ENCODE measurements at places on chromosomes 16 and 17. TPM values are rescaled to one million over a fixed set of nuclear protein-coding genes. Genes with fewer than 3 reads are reported as not detected.

The KCNJ12 gene
- polyA plus RNA-seq: 1.6 TPM

The CLEC19A gene
- polyA plus RNA-seq: not detected

The SMIM36 gene
- not detected for polyA plus RNA-seq

The CCL16 gene
- 3.2 TPM for polyA plus RNA-seq

DNA sequence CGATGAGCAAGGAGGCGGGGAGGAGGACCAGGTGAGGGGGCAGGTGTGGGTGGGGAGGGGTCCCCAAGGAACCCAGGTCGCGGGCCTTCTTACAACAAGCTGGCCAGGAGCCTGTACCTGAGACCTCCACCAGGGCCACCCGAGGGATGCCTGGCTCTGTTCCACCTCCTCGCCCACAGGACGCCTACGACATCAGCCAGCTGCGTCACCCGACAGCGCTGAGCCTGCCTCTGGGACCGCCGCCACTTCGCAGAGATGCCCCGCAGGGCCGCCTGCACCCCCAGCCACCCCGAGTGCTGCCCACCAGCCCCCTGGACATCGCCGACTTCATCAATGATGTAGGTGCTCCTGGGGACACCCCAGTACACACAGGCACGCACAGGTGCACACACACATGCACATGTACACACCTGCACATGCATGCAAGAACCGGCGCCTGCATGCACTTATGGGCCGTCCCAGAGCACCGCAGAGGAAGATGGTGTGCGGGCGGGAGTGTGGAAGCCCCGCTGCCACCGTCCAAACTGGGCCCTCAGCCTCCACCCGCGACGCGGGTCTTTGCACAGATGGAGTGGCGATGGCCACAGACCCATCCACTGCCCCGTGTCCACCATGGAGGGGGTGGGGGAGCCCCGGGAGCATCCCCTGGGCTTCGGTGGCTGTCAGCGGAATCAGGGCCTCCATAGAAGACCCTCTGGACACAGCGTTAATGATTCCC, 6.6 kb downstream of the SLC22A31 start:
- no peak for DNase-seq
- no peaks in the 10 kb centered on the region for H3K36me3 ChIP-seq

- no peak overlapping the region for H3K4me3 ChIP-seq
- no peaks in the 10 kb centered on the region for H3K36me3 ChIP-seq
- no peaks in the 10 kb centered on the region for H3K27me3 ChIP-seq
- H3K4me1 ChIP-seq: peaks cover 10% of the 10 kb centered on the region
- peak; percentile 56 for DNase-seq
Observed at GRCh38 chr16:2919511-2920255, 8.0 kb downstream of the FLYWCH1 start.

- peaks cover 7% of the 10 kb centered on the region for H3K4me1 ChIP-seq
- no peak for DNase-seq
- no peak overlapping the region for H3K4me3 ChIP-seq
Observed at GRCh38 chr17:39598047-39598481, 9.7 kb downstream of the NEUROD2 start.

DNA sequence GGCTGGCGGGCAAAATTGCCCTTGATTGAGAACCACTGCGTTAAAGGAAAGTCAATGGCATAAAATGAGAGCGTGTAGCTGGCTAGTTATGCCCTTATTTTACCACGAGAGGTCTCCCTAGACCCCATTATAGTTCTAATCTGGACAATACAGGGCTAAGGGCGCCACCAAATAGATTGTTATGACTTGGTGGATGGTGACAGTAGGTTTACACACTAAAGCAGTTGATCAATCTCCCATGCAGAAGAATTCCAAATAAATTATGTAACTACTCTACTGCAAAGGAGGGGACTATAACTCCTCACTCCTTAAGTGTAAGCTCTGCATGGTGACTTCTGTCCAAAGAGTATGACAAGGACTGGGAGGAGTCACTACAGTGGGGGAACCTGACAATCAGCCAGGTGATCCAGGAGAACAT, 20.4 kb upstream of the YPEL2 start:
- H3K27ac ChIP-seq: no peak overlapping the region
- H3K4me3 ChIP-seq: no peak overlapping the region
- peak; percentile 41 for DNase-seq
- H3K4me1 ChIP-seq: no peaks in the 10 kb centered on the region
- no peaks in the 10 kb centered on the region for H3K36me3 ChIP-seq
- no peaks in the 10 kb centered on the region for H3K27me3 ChIP-seq

DNA sequence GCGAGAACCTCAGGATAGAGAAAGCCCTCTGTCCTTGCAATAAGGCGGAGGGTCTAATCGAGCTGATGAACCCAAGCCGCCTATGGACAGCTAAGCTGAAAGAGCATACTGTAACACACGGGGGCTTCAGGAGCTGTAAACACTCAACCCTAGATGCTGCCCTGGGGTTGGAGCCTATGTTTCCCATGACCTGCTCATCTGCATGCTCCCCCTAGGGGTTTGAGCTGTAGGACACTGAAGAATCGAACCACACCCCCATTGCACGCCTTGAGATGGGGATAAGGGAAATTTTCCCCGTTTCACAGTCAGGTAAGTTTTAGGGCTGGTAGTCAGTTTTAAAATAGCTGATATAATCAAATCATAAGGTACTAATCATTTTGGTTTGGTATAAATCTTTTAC, 675.6 kb upstream of the CDH8 start:
- no peaks in the 10 kb centered on the region for H3K27me3 ChIP-seq
- DNase-seq: no peak
- no peaks in the 10 kb centered on the region for H3K36me3 ChIP-seq

DNA sequence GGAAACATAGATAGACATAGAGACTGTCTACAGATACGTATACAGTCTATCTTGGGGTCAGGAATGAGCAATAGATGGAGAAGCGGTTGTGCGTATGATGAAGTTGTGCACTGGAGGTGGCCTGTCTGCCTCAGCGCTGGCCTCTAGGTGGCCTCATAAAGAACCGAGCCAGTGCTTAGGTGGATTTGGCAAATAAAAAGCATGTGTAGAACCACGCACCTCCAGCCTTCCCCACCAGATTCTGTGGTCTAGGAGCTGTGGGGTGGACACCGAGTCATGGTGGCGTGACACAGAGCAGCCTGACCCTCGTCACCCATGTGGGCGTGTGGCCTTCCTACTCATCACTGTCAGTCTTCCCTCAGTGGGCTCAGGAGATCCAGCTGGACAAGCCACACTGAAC, 34.0 kb downstream of the PGS1 start:
- no peak for DNase-seq
- H3K4me1 ChIP-seq: peaks cover 56% of the 10 kb centered on the region

- no peaks in the 10 kb centered on the region for H3K36me3 ChIP-seq
- H3K27me3 ChIP-seq: no peaks in the 10 kb centered on the region
- H3K4me1 ChIP-seq: no peaks in the 10 kb centered on the region
- no peak overlapping the region for H3K4me3 ChIP-seq
Observed at GRCh38 chr17:45256114-45256966, 5.6 kb downstream of the SPATA32 start.

Data from adrenal gland (tissue), 19 donors.